AG09309 (cell line): ENCODE measurements at places on chromosomes 2 and 18.

- no peak for DNase-seq
Measured at GRCh38 chr2:42486145-42486906, 7.5 kb downstream of the KCNG3 start.

GRCh38 chr2:62254424-62255266, 58.7 kb downstream of the B3GNT2 start:
- DNase-seq, result no peak

DNA sequence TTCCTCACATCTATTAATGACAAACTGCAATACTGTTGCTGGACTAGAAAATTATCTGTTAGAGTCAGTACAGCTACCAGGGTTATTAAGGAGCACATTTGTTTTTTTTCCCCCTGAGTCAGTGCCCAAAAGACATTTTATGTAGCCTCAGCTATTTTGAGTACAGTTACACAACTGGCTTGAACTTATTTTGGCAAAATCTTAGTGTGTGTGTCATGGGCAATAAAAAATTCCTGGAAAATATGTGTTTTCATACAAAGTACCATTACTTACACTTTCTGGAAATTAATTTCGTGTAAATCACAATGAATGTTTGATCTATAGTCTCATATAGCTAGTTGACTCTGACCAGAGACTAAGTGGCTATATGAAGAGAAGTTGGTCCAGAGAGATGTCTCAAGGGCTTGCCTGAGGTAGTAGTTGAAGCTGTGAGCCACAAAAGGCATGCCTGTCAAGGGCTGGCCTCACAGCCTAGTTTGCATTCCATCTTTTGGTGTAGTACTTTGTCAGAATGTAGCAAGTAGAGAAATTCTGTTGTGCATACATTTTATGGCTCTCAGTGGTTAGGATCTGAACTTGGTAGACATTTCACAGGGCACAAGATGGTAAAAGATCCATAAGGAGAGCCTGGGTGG, 283.4 kb downstream of the MTX2 start:
- DNase-seq, result peak; percentile 79

GRCh38 chr18:69956665-69957620, 9.3 kb upstream of the CD226 start:
- no peak for DNase-seq

DNA sequence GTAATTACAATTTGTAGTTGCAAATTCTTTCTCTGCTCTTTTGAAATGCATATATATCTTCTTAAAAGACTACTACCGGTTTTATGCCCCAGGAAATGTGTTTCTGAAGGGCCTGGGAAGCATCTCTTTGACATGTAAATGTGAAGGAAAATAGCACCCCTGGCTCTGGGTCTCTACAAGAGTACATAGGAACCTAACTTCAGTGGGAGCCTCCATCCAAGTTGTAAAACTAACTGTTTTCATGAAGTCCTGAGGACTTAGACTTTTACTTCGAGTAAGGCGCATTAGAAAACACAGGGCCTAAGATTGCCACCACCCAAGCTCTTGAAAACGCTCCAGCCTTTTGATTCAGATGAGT, 99.4 kb downstream of the CBLN2 start:
- DNase-seq, result no peak

DNA sequence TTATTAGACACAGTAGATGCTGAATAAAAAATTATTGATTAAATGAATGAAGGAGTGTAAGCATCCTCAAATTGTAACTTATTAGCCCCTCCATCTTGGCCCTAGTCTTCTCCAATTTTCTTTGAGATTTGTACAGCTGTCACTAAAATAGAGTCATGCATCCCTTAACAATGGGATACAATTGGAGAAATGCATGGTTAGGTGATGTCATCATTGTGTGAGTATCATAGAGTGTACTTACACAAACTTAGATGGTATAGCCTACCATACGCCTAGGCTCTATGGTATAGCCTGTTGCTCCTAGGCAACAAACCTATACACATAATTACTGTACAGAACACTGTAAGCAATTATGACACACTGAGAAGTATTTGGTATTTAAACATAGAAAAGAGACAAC, 38.3 kb upstream of the ZNF385B start:
- no peak for DNase-seq

DNA sequence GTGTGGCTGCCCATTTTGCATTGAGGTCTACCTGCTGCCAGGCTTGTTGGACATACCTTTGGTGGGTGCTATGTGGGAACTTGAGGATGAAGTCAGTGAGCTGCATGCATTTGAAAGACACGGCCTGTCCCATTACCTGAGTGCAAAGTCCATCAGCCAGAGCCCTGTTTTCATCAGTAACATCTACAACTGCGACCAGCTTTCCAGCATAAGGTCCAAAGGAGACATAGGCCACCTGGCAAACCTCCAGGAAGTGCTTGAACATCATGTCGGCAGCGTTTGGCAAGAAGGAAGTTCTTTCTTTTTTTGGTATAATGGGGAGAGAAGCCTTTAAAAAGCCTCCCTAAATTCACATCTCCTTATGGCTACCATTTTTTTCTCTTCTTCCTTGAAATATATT, 143.1 kb downstream of the FAM161A start:
- DNase-seq, result no peak

GRCh38 chr2:238845583-238846377, 2.1 kb upstream of the TWIST2 start:
- no peak for DNase-seq

- DNase-seq, result no peak
Measured at GRCh38 chr2:133838642-133839365, 270.5 kb upstream of the NCKAP5 start.

DNA sequence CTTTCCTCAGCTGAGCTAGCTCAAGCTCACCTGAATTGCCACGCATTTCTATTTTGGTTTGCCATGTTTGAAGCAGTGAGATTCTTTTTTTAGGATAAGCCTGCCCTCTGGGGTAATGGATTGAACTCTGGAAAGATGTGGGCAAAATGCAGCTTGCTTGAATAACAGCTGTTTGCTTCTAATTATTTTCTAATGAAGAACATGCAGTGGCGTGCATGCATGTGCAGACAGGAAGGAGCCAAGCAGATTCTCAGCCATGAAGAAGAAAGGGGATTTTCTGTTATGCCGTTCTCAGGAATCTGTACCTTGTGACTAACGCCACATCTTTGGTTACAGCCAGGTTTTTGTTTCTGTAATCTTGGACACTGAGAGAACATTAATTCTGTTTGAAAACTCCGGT, 171.2 kb downstream of the ANTXR1 start:
- DNase-seq, result no peak

DNA sequence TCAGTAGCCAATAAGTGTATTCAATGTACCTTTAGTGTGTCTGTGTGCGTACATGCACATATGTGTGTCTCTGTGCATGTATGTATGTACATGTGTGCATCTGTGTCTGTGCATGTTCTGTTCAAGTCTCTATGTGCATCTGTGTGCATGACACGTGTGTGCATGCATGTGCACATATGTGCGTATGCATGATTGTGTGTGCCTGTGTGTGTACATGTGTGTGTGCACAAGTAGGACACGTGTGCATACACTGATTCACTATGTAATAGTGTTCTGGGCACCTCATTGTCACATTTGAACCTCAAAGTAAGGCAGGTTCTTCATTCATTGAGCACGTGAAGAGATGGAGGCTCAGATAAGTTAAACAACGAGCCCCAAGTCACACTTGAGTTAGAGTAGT, 142.6 kb upstream of the COPS8 start:
- no peak for DNase-seq

- no peak for DNase-seq
Measured at GRCh38 chr2:133231264-133231663, 337.0 kb downstream of the NCKAP5 start.

DNA sequence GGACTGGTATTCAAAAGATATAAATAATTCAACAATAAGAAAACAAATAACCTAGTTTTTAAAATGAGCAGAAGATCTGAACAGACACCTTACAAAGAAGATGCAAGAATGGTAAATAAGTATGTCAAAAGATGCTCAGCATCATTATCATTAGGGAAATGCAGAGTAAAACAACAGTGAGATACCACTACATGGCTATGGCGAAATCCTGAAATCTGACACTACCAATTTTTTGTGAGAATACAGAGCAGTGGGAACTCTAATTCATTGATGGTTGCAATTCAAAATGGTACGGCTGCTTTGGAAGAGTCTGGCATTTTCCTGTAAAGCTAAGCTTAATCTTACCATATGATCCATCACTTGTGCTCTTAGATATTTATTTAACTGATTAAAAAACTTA, 151.8 kb downstream of the UBR3 start:
- no peak for DNase-seq

GRCh38 chr18:61992923-61993322, 100.1 kb upstream of the RNF152 start:
- peak; percentile 48 for DNase-seq

DNA sequence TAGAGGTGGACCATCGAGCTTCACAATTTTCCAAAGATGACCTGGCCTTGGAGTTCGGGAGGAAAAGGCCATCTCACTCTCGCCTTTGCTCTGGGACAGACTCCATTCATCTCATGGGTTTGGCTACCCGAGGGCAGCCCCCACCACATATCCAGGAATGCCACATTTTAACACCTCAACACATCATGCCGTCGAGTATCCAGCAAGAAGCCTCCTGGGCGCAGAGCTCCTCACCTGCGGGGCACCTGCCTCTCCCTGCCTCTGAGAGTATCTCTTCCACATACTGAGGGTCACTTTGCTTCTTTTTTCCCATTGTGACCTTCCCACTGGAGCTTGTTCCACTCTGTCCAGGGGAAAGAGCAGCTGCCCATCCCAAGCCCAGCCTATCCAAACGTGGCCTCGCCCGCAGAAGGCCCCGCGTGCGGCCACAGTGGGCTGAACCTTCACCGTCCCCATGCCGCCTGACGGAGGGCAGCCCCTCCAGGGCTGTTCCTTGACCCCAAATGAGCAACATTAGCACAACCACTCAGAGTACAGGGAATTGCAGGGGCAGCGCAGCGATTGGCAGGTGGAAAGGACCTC, 5.5 kb upstream of the LIMS2 start:
- no peak for DNase-seq

DNA sequence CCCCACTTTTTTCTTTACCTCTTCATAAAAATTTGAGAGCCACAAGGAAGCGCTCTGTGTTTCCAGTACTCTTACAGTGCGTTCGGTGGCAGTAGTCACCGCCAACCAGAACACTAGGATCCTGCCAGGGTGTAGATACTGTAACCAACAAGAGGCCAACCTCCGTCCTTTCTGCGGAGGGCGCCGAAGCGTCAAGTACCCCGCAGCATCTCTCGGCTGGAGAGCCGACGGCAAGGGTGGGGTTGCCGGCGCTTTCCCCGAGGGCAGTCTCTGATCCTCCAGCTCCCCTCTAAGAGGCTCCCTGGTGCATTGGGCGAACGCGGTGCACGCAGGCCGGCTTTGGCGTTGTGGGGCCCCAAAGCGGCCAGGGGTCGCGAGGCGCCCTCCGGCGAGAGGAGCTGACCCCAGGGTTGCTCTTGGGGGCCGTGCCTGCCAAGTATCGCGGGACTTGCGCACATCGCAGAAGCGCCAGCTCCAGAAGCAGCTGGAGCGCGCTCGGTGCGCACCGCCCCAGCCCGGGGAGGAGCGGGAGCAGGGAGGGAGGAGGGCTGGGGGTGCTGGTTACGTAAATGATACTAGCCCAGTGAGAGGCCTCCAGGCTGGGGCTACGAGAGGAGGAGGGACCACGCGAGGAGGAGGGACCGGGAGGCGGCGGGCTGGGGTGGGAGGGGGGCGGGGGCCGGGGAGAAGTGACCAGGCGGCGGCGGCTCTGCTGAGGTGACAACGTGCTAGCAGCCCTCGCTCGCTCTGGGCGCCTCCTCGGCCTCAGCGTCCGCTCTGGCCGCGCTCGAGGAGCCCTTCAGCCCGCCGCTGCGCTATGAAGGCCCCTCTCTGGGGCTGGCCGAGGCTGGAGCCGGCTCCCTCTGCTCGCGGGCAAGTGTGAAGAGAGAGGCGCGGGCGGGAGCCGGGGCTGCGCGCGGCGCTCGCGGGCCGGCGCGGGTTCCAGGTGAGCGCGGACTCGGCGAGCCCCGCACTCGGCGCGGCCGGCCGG, at the start of gene GALNT13:
Gene GALNT13 (plus strand): TSS at position 692 of the 991 bp plus-strand sequence.
- no peak for DNase-seq

DNA sequence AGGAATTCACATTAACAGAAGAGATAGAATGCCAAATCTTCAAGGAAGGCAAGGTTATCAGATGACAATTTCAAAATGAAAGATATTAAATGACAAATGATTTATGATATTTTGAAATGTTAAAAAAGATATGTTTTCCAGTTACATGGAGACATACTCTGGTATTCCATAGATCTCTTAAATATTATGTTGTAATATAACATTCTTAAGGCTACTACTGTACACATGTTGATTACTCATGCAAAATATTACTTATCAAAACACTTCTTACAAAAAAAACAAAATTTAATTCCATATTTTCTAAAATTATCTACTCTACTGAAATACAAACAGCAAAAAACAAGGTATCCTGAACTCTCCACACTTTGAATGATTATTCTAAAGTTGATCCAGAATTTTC, 22.9 kb downstream of the RTTN start:
- DNase-seq, result no peak

DNA sequence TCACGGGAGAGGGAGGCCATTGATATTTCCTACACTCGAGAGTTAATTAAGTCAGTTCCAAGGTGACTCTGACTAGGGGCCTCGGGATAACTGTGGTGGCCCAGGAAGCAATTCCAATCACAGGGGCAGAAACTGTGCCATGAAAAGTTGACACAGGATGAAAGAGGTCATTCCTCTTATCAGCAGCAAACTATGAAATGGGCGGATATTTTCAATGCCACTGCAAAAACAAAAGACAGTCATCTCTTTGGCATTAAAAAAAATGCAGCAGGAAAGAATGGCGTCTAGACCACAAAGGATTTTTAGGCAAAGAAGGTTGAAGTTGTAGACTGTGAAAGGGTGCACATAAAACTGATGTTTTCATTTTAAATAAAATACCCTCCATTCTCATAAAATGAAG, 50.0 kb downstream of the TGIF1 start:
- DNase-seq, result no peak

DNA sequence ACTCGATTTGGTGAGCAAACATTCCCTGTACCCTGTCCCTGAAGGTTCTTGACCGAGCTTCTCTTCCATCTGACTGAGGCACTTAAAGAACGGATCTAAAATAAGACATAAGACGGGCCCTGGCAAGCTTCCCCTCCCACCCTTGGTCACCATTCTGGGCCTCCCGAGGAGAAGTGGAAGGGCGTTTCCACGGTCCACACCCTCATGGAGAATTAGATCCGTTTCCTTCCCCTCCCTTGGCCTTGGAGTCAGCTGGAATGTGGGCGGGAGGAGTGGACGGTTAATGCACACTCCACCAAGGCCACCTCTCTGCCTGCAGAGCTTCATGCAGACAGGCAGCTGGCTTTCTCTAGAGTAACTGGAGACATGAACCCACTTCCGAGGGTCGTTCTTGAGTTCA, 257.3 kb upstream of the APCDD1 start:
- DNase-seq, result no peak

DNA sequence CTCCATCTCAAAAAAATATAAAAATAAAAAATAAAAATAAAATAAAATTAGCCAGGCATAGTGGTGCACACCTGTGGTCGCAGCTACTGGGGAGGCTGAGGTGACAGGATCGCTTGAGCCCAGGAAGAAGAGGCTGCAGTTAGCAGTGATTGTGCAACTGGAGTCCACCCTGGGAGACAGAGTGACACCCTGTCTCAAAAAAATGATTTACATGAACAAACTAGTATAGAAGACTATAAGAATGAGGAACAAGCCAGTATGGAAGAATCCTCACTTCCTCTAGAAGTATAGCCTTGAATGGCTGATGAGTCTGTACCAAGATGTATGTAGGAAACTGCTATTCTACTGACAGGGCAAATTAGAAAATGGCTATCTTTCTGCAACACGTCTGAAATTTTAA, 10.9 kb downstream of the YES1 start:
- DNase-seq, result no peak
